Lung (tissue), 17 donors: ENCODE measurements at places on chromosomes 6 and 20. TPM values are rescaled to one million over a fixed set of nuclear protein-coding genes. Genes with fewer than 3 reads are reported as not detected.

Gene JPH2
- polyA plus RNA-seq = 2.6 TPM

Gene WFDC12
- polyA plus RNA-seq = 5.9 TPM

Gene PPP1R3G
- polyA plus RNA-seq = 0.10 TPM

Gene TMEM151B
- 0.04 TPM for polyA plus RNA-seq

Gene TMEM14C
- 77.9 TPM for polyA plus RNA-seq

Gene SLC44A4
- polyA plus RNA-seq = 22.2 TPM

Gene DSP
- polyA plus RNA-seq = 2.9 TPM

Gene GFOD1
- polyA plus RNA-seq = 4.0 TPM

Gene TFAP2A
- 0.55 TPM for polyA plus RNA-seq

Gene RAB23
- 4.7 TPM for polyA plus RNA-seq

Gene LIN28B
- not detected for polyA plus RNA-seq

Gene TBCC
- 38.0 TPM for polyA plus RNA-seq

Gene RBM24
- polyA plus RNA-seq = 1.7 TPM

Gene RIN2
- polyA plus RNA-seq = 44.3 TPM

Gene CAGE1
- polyA plus RNA-seq = not detected

Gene CLDN20
- not detected for polyA plus RNA-seq

Gene CGA
- polyA plus RNA-seq = not detected

Gene PTPN1
- polyA plus RNA-seq = 67.3 TPM

Gene TMEM170B
- 2.6 TPM for polyA plus RNA-seq

Gene CLPSL1
- polyA plus RNA-seq = not detected

Gene C20orf204
- polyA plus RNA-seq = 0.50 TPM

Gene NCOA5
- 11.1 TPM for polyA plus RNA-seq

Gene C20orf202
- 0.11 TPM for polyA plus RNA-seq

Gene FILIP1
- 5.6 TPM for polyA plus RNA-seq

Gene DNMT3B
- polyA plus RNA-seq = 0.31 TPM

Gene MLN
- not detected for polyA plus RNA-seq

Gene SLC24A3
- polyA plus RNA-seq = 1.9 TPM

Gene FITM2
- 2.7 TPM for polyA plus RNA-seq

Gene ZFP64
- polyA plus RNA-seq = 3.1 TPM

Gene C6orf58
- 0.12 TPM for polyA plus RNA-seq

Gene KIF6
- polyA plus RNA-seq = 1.1 TPM

Gene OLIG3
- polyA plus RNA-seq = not detected

Gene OPN5
- not detected for polyA plus RNA-seq

Gene TUBB1
- 0.87 TPM for polyA plus RNA-seq

Gene DEFB132
- not detected for polyA plus RNA-seq

Gene CCN2
- polyA plus RNA-seq = 33.9 TPM

Gene SLC17A1
- polyA plus RNA-seq = not detected

Gene PSORS1C2
- not detected for polyA plus RNA-seq

Gene MDFI
- polyA plus RNA-seq = 16.4 TPM

Gene CCR6
- polyA plus RNA-seq = 0.39 TPM

Gene ZNF311
- polyA plus RNA-seq = 1.0 TPM

Gene CLPSL2
- polyA plus RNA-seq = not detected

Gene OTOR
- not detected for polyA plus RNA-seq

Gene FAM209B
- polyA plus RNA-seq = 0.64 TPM

Gene EMILIN3
- 0.46 TPM for polyA plus RNA-seq

Gene MC3R
- polyA plus RNA-seq = not detected

Gene CYP21A2
- polyA plus RNA-seq = 0.48 TPM

Gene PLA2G7
- polyA plus RNA-seq = 13.5 TPM

Gene BANF2
- polyA plus RNA-seq = not detected

Gene RHAG
- 0.03 TPM for polyA plus RNA-seq

Gene RAD21L1
- not detected for polyA plus RNA-seq

Gene RIPOR3
- polyA plus RNA-seq = 7.4 TPM
